ENCODE measurements at places on chromosomes 5 and 9.
A peak's percentile ranks its signal among the peaks of the same experiment; 100 is the strongest.

- no peak for DNase-seq
These were observed 27.3 kb upstream of the COL5A1 start for GRCh38 chr9:134614256-134614655.

DNA sequence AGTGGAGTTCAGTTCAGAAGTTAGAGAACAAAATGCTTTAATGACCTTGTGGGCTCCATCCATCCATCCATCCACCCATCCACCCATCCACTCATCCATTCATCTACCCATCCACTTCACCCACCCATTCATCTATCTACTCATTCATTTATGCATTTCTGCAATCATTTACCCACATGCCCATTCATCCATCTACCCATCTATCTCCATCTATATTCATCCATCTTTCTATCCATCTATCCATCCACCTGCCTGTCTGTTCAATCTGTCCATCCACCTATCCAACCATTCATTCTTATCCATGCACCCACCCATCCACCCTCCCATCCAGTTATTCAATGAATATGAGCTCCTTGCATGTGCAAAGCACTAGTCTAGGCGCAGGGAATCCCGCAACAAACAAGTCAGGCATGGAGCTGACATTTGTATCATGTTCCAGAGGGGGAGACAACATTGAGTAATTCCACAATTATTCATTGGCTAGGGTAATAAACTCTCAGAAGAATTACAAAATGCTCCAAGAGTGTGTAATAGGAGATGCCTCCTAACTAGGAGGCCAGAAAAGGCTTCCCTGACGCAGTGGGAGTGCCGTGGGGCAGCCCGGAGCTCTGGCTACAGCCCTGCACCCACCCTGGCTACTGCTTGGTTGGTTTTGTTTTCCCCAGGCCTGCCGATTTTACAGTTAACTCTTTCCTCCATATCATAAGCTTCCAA, 211.2 kb downstream of the NXNL2 start:
- no peak for DNase-seq

DNA sequence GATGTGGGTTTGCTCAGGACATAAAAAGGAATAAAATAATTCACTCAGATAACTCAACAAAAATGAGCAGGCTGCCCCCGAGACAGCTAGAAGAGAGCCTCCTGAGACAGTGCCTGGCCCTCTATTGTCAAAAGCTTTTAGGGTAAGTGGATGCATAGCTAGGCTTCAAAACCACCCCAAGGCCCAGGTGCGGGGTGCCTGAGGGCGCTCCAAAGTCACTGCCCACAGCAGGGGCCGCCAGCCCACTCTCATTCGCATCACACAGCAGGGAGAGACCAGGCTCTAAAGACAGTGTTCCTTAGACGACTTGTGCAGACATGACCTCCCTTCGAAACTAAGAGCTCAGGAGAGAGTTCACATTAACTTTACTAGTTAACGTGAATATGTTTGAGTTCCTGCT, 271.5 kb downstream of the FSTL4 start:
- no peak for DNase-seq

GRCh38 chr9:136526625-136527066, 19.2 kb downstream of the NOTCH1 start:
- no peak for DNase-seq

- no peak for DNase-seq
These were observed 121.2 kb downstream of the PHF2 start for GRCh38 chr9:93697352-93698139.

- no peak for DNase-seq
These were observed 381.6 kb downstream of the EFNA5 start for GRCh38 chr5:107289030-107289714.

DNA sequence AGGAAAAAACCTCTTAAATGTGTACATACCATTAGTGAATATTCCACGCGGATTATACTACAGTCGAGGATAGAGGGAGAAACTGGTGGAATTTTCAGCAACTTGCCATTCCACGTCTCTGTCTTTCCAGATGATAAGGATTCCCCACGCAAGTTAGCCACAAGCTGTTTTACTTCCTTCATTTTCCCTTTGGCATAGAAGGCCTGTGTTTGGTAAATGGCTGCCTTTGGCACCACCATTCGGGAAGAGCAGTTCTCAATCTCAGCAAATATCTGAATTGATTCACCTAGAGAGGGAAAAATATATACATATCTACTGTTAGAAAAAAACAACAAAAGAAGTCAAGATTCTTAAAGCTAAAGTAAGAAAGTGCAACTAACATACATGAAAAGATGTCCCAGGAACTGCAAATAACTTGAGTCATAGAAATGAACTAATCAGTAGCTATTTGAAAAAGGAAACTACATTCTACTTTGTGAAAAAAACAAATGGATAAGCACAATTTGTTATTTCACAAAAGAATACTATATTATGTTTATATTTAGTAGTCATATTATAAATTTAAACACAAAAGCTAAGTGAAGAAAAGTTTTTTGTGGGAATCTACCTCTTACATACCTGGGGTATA, 8.1 kb downstream of the ARRDC3 start:
- no peak for DNase-seq

DNA sequence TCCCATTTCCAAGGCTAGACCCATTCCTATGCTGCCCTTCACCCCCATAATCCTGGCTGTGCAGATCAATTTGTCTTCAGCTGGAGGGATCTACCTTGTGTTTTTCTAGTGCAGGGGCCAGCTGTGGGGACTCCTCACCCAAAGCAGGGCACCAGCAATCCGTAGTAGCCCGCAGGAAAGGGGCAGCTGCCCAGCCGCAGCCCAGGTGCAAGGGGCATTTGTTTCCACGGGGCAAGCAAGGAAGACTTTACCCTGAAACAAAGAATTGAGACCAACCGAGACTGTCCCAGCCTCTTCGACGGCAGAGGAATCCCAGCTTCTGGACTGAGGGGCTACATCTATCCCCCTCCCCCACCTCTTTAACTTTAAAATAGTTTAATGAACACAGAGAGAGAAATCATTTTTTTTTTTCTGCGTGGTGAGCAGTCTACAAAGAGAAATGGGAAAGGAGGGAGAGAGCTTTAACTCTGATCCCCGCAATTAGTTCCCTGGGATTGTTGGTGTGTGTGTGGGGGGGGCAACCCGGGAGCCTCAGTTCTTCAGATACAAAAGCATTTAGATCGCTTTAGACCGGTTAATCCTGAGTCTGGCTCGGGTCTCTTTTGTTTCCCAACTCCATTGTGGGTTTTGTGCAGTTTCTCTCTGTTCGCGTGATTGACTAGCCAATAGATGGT, 10.6 kb upstream of the LHX2 start:
- no peak for DNase-seq

GRCh38 chr5:157312492-157312891, 46.6 kb downstream of the CYFIP2 start:
- DNase-seq = peak; percentile 38

DNA sequence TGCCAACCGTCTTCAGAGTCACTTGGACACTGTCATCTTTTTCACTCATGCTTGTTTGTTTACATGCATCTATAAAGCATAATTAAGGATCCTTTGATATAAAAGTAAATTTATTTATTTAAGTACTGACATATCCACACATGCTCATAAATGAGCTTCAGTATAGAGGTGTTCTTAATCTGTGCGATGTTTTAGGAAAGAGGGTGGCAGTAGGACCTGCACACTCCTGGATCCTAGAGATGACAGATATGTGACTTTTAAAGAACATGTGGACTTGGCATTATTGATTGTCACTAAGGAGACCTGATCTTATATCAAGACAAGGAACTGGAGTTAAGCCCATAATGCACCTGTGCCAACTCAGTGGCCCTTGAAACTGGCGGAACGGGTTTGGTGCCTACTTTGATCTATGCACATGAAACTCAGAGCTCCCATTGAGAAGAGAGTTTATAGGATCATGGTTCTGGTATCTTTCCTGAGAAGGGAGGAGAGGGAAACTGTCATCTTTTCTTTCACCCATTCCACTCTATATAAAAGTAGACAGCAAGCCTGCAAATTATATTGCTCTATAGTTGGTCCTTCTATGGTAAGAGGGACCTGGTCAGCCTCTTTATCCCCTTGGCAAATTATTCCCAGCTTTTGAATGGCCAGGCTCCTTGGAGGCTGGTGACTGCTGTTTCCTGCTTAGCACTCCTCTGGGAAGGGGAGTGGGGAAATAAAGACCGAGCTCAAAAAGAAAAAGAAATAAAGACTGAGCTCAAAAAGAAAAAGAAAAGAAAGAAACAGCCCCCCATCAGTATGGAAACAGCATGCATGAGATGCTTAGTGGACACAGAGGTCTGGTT, 57.8 kb upstream of the LIFR start:
- no peak for DNase-seq

DNA sequence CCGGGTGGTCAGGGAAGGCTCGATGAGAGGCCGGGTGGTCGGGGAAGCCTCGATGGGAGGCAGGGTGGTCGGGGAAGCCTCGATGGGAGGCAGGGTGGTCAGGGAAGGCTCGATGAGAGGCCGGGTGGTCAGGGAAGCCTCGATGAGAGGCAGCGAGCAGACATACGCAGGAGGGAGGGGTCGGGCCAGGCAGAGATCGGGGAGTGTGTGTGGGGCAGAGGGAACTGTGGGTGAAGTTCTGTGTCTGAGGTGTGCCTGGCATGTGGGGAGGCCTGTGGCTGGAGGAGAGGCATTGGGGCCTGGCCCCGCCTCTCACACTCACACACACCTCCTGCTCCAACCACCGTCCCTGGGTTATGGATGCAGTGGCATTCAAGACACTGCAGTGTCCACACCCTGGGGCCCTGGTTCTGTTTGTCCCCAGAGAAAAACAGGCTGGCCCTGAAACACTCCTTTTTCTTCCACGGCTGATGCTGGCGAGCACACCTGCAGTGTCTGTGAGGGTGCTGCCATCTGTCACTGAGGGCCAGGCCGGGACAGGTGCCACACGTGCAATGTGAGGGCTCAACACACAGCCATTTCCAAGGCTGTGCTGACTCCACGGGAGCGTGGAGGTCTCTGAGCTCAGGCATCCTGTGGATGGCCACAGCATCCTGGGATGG, 6.5 kb upstream of the PLEKHG4B start:
- no peak for DNase-seq

DNA sequence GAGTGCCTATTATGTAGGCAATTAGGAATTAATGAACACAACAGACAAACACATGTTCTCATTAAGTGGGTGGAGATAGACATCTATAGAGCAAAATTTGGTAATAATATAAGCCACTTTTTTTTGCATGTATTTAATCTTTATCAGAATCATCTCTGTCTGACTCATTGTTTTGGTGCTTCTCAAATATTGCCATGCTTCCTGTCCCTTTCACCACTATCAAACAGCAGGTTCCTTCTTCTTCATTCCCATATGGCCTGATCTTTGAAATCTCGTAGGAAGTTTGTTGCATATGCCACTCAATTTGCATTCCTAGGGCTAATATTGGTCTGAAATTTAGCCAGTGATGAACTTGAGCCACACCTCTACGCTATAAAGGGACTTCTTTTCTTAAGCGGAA, 128.9 kb upstream of the SPEF2 start:
- DNase-seq = no peak

DNA sequence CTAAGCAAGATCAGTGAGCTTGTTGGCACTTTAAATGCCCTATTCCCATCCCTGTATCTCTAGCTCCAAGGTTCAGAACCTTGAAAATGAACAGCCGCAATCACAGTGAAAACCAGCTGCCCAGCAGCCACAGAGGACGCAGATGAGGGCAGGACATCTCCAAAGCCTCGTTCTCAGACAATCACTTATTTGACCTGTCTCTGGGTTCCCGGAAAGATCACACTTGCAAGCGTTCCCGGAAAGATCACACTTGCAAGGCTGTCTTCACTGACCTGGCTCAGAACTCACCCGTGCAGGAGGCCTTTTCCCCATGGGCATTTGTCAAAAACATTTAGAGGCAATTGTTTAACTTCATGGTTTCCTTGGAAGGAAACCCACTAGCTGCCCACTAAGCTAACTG, 25.7 kb downstream of the IPPK start:
- no peak for DNase-seq

DNA sequence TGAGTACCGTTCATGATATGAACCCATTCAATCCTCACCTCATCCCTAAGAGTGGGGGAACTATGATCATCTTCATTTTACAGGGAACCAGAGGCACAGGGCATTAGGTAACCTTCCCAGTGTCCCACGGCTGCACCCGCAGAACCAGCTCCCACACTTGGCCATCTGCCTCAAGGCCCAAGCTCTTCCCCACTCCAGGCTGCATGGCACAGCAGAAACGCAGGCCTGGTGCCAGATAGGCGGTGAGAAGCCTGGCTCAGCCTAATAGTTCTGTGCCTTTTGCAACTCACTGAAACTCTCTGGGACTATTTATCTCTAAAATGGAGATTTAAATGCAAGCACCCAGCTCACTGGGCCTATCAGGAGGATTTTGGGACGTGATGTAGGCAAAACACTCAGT, 90.8 kb upstream of the ZNF618 start:
- no peak for DNase-seq

- no peak for DNase-seq
These were observed 216.8 kb downstream of the SEMA5A start for GRCh38 chr5:9329125-9329524.

All from left renal cortex interstitium (tissue), 4 donors.